ENCODE measurements at places on chromosomes 11 and 22. TPM values are rescaled to one million over a fixed set of nuclear protein-coding genes. Genes with fewer than 3 reads are reported as not detected.
A peak's percentile ranks its signal among the peaks of the same experiment; 100 is the strongest.

Gene MMP8
- total RNA-seq: under 0.01 TPM

- no peak for DNase-seq
Measured at GRCh38 chr11:34957206-34957605, 40.8 kb downstream of the PDHX start.

Gene CHORDC1
- 17.4 TPM for total RNA-seq

- DNase-seq: no peak
Measured at GRCh38 chr11:131833366-131833765, 463.0 kb downstream of the NTM start.

GRCh38 chr11:102317768-102318103 is 452 bp downstream of the BIRC3 start:
- peak; percentile 21 for DNase-seq

Gene MAPK11
- total RNA-seq: 2.9 TPM

DNA sequence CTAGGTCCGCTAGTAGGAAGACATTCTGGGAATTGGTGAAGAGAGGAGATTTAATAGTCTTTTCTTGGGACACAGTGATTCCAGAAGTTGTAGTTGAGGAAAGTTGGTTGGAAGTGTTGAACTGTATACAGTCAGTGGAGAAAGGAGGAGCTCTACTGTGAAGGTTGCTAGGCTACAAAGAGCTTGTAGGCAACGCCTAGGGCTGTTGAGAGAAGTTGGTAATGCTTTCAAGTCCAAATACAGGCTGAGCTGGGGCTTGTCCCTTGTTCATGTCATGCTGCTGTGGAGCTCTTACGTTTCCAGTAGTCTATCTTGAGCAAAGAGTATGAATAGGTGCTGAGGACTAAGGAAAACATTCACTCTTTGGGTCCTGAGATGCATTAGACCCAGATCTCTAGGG is 1.1 kb downstream of the TBCEL start:
- peak; percentile 11 for DNase-seq

GRCh38 chr11:100774132-100774531 is 87.0 kb downstream of the ARHGAP42 start:
- DNase-seq: no peak

GRCh38 chr11:134459246-134460061 is 47.4 kb upstream of the B3GAT1 start:
- no peak for DNase-seq

DNA sequence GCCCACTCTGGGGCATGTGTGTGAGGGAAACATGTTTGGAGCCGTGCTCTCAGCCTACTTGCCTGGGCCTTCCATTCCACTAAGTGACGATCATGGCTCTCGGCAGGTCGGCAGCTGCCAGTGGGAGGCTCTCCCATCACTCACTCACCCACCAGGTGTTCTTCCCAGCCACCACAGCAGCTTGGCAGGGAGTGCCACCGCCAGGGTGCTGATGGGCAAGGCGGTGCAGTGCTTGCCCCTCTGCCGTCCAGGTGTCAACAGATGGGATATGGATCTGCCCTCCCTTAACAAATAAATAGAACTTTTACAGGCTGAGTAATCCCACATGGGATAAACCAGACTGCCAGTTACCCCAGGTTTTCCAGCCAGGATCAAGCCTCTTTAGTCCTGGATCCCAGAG is 205.5 kb upstream of the TMEM45B start:
- DNase-seq: no peak

- no peak for DNase-seq
Measured at GRCh38 chr11:133677387-133677786, 145.1 kb upstream of the OPCML start.

DNA sequence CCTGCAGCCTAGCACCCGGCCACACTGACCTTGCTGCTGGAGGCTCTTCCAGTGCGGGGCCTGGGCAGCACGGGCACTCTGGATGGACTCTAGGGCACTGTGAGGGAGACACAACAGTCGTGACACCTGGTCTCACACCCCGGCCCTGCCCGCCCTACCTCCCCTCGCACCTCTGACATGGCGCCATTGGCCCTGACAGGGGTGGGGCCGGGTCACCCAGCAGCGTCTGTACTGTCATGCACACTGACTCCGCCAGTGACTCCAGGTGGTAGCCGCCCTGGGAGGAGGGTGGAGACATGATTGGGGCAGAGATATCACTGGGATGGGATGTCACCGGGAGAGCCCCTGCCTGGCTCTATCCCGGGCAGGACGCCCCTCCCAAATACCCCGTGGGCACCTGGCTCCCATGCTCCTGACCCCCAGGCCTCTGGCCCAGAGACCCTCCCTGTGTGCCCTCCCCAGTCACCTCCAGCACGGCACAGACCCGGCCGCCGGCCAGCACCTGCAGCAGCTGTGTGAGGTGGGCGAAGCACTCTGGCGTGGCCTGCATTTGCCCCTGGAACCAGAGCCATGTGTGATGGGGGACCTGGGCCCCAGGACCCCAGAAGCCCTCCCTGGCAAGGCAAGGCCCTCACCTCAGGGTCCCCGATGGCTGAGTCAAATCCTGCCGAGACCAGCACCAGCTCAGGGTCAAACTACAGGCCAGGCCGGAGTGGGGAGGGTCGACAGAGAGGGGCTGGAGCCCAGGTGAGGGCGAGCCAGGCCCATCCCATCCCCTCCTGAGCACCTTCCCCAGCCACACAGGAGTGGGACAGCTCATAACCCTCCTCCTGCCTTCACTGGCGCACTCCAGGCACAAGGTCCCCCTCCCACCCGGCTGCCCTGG is 2.6 kb downstream of the HDAC10 start:
- DNase-seq: no peak

- no peak for DNase-seq
Measured at GRCh38 chr11:132343445-132344175, 973.2 kb downstream of the NTM start.

GRCh38 chr11:73414977-73415651 is 38.9 kb downstream of the RELT start:
- peak; percentile 87 for DNase-seq

GRCh38 chr11:88039476-88040147 is 135.6 kb downstream of the RAB38 start:
- no peak for DNase-seq

Gene SLC22A25
- not detected for total RNA-seq

Gene CTTN
- 426 TPM for total RNA-seq

Gene KCNJ5
- 0.36 TPM for total RNA-seq

Gene TEX54
- not detected for total RNA-seq

Gene PLAAT5
- total RNA-seq: not detected

DNA sequence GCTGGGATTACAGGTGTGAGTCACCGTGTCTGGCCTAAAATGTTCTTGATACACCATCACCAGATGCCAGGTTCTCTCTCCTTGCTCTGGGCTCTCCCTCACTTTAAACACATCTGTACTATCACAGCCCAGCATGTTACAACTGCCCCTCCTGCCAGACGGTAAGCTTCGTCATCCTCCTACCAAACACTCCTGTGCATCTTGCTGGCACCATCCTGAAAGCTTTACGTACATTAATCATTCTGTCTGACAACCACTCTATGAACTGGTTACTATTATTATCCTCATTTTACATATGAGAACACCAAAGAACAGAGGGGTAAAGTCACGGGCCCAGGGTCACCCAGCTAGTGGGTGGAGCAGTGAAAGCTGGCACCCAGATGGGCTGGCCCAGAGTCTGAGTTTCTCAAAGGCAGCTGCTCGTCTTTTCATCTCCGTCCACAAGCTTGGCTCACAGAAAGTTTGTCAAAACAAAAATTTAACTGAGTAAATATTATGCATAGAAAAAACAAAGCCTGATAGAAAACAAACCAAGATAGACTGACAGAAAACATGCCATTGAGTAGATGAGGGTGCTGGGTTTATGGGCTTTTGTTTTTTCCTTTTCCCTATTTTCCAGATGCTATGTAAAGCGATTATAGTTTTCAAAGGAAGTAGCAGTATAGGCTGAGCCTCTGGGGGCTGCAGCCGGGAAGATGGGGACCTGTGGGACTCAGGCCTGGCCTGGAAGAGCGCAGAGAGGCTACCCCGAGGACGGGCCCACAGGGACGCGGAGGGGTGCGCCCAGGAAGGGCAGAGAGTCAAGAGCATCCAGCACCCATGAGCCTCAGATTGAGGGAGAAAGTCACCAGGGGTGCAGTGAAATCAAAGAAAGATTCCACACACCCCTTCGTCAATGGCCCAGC is 9.5 kb downstream of the PLA2G6 start:
- peak; percentile 58 for DNase-seq

DNA sequence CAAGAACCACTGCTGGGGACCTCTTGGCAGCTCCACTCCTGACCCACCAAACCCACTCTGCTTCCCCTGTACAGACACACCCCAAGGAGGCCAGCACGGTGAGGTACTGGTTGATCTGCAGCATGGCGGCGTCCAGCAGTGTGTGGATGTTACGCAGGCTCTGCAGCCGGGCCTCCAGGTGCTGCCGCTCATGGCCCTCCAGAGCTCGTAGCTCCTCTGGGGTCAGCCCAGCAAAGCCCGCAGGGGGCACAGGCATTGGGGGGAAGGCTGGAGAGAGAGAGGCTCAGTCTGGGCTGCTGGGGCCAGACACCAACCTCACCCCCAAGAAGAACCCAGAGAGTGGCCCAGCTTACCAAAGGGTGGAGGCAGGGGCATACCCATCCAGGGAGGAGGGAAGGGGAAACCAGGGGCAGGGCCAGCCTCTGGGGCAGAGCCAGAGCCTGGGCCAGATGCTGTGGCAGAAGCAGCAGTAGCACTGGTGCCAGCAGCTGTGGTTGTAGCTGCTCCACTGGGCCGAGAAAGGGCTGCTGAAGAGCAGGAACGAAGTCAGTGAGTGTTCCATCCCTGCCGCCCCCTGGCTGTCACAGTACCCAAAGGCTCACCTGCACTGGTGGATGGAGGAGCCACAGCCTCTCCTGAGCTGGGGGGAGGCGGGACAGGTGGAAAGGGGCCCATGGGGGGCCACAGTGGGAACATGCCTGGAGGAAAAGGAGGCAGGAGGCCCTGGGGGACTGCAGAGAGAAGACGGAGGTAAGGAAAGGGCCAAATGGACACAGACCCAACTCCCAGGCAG is 4.5 kb downstream of the SYVN1 start:
- DNase-seq: peak; percentile 49

DNA sequence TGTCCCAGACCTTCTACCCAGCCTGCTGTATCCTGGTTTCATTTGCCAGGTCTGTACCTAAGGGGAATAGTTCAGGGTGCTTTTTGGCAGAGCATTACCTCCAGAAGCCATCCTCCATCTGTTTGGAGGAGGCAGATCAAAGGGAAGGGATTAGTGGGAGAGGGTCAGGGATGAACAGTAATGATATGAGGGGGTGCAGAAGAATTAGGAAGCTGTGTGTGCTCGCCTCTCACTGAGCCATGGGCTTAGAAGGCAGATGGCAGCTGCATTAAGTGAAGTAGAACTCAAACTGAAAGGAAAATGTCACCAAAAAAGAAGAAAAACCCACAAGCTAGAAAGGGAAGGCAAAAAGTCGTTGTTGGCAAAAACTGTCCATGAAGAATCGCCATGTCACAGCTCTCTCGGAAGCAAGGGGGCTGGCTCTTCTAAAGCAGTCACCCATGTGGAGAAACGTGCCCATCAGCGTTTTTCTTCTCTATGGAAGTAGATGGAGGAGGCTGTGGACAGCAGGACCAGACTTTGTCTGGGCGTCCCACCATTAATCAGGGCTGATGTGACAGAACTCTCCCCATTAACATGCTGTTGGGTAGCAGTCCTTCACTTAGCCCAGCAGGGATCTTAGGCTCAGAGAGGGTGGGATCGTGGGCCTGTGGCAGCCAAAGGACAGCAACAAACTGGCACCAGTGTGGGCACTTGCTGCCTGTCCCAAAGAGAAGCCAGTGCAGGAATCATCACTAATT is 46.8 kb downstream of the CEP164 start:
- DNase-seq: no peak

Gene ZNF214
- 4.7 TPM for total RNA-seq

Gene FAM180B
- not detected for total RNA-seq

DNA sequence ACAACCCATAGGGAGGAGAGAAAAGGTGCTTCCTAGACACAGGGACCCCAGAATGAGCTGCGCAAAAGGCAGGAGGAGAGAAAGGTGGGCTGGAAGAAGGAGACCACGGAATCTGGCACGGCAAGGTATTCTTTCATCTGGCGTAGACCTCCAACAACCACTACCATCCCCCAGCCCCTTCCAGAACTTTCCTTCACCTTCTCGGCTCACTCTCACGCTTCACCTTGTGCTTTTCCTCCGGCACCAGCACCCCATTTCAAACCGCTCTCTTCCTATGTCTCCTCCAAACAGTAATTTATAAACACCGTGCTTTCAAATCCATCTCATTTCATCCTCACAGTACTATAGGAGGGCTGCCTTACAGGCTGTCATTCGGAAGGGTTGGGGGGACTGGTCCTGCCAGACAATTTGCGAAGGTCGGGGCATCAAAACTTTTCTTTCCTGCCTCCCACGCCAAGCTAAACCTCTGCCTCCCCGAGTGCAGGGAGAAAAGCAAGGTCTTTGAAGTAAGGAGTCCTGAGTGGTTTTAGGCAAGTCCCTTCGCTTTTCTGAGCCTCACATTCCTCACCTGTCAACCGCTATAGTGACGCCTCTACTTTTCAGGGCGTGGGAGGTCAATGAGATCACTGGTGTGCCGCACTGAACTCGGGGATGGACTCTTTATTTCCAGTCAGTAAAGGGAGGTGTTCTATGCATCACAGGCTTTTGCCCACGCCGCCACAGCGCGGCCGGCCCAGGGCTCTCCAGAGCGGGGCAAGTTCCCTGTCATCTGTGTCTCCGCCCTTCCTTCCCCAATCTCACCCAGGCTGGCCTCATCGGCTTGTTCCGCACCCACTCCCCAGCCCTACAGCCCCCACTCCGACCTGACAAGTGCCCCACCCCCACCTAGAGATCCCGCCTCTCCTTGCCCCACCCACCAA is 800 bp downstream of the KCTD21 start:
- DNase-seq: peak; percentile 94

DNA sequence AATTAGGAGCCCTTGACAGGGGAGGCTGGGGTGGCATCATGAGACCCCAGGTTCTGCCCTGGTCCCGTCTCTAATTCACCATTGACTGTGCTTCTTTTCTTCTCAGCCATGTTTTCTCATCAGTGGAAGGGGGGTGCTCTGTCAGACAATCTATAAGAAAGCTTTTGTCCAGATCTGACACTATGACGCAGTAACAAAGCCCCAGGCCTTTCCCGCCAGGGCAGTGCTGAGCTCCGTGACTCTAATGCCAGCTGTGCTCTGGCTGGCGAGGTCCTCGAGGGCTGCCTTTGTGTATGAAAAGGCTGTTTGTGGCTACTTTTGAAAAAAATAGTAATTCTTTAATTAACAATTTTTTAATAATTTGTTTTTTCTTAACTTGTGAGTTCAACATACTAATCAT is 3.2 kb downstream of the CD6 start:
- DNase-seq: no peak

- DNase-seq: no peak
Measured at GRCh38 chr11:111566324-111566723, 25.8 kb downstream of the LAYN start.

DNA sequence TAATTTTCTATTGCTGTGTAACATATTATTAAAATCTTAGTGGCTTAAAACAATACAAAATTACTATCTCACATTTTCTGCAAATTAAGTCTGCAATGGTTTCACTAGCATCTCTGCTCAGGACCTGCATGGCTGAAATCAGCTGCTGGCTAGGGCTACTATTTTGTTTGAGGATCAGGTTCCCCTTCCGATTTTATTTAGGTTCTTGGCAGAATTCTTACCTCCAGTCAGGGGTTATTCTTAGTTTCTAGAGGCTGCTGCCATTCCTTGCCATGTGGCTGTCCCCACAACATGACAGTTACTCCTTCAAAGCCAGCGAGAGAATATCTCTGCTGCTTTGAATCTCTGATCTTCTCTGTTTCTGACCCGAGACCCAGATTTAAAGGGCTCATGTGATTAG is 424.5 kb upstream of the ANO5 start:
- no peak for DNase-seq

- DNase-seq: peak; percentile 96
Measured at GRCh38 chr11:67439321-67440228, 2.1 kb upstream of the PTPRCAP start.

GRCh38 chr11:36098087-36098486 is 154.2 kb downstream of the LDLRAD3 start:
- no peak for DNase-seq

Data from osteoblast (primary cell).